Hematopoietic multipotent progenitor cell (in vitro differentiated cells): ENCODE measurements at places on chromosomes 4 and X. TPM values are rescaled to one million over a fixed set of nuclear protein-coding genes. Genes with fewer than 3 reads are reported as not detected.

GRCh38 chr4:73850261-73850970 lies 2.7 kb upstream of the PF4V1 start:
- no peak for DNase-seq

MID2 gene
- 0.54 TPM for total RNA-seq

SLC25A31 gene
- total RNA-seq = not detected

SYP gene
- total RNA-seq = 2.4 TPM

DNA sequence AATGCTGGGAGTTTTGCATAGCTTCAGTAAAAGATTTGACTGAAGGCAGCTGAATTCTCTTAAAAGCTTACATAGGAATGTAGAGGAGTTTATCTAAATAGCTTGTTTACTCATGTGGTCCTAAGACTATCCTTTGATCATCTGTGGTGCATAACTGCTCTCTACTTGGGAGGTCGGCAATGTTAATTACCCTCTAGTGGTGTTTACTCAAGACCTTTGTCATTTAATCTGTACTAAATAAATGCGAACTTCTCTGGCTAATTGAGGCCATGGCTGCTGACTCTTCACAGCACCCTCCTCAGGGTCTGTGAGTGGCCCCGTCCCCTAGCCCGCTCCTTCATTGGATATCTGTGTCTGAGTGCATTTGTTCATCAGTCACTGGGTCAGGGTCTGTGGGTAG lies 13.8 kb upstream of the TMEM33 start:
- DNase-seq = no peak

CYSLTR1 gene
- 11.8 TPM for total RNA-seq

GRCh38 chr4:153023139-153023538 lies 87.0 kb downstream of the FHDC1 start:
- DNase-seq = no peak

IL1RAPL1 gene
- under 0.01 TPM for total RNA-seq

- no peak for DNase-seq
These were observed 6.7 kb upstream of the RUFY3 start for GRCh38 chr4:70715097-70715496.

- no peak for DNase-seq
These were observed 61.9 kb upstream of the MTM1 start for GRCh38 chrX:150506486-150506885.

- no peak for DNase-seq
These were observed 5.2 kb downstream of the TKTL1 start for GRCh38 chrX:154300816-154301215.

RAI2 gene
- total RNA-seq = under 0.01 TPM

RBMXL3 gene
- not detected for total RNA-seq

DNA sequence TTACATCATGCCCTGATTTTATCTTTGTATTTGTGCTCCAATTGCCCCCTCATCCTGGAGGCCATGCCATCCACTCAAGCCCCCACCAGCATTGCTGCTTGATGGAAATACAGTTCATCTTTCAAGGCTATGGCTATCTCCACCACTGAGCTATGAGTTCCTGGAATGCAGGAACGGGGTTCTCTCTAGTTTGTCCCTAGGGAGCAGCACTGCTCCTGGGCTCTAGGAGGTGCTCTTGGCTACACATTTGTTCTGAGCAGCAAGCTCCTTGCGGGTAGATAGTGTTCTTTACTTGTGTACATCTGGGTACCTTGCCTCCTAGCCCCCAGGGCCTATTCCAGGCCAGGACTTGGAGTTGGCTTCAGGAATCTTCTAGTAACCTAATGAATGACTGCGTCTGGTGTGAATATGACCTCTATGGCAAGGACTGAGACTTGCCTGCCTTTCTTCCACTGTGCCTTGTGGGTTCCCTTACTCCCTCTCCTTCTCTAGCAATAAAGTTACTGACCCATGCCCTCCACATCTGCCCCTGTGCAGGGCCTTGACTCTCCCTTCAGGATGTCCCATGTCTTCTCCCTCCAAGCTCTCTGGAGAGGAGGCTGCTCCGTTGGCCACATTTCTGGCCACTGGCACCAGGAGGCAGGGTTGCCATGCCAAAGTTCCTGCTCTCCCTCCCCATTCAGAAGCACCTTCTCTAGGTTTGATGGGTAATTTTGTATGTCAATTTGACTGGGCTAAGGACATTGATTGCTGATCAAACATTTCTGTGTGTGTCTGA lies 7.6 kb downstream of the CITED1 start:
- no peak for DNase-seq

DNA sequence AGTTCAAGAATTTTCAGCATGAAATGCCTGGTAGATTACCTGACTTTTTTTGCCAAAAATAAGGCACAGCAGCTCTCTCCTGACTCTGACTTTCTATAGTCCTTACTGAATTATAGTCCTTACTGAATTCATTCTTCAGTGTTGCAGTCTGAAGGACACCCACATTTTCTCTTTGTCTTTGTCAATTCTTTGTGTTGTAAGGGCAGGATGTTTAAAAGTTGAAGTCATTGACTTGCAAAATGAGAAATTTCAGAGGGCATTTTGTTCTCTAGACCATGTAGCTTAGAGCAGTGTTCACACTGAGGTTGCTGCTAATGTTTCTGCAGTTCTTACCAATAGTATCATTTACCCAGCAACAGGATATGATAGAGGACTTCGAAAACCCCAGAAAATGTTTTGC lies 168.0 kb downstream of the SOWAHB start:
- no peak for DNase-seq

PCDH11X gene
- total RNA-seq = under 0.01 TPM

- no peak for DNase-seq
These were observed 55.8 kb downstream of the DCTD start for GRCh38 chr4:182861346-182861745.

GRCh38 chr4:84498203-84498934 lies 723 bp downstream of the NKX6-1 start:
- DNase-seq = peak; percentile 49

MAGIX gene
- 3.5 TPM for total RNA-seq

DNA sequence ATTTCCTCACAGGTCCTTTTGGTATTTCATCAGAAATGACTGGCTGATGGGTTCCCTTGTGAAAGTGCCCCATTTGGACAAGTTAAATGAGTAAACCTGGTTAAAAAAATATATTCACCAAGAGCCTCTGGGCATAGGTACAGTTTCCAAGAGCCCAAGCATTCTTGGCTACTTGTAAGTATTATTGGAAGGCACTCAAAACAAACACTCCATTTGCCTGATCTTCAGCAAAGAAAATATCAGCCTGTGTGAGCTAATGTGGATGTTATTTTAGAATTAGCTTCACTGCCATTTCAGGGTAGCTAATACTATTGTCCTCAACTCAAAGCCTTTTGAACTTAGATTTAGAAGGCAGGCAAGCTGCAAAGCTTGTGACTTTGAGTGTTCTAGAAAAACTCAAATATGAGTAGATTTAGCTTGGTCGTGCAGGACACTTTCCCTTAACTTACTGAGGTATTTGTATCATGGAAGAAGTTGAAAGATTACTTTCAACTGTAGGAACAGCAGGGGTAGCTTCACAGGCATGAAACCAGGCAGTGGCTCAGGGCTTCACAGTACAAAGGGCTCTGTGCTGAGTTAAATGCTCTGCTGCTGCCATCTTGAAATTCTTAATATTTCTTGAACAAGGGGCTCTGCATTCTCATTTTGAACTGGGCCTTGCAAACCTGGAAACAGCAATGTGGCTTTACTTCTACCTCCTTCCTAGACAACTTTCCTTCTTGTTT lies 177.2 kb downstream of the AMELX start:
- no peak for DNase-seq

DNA sequence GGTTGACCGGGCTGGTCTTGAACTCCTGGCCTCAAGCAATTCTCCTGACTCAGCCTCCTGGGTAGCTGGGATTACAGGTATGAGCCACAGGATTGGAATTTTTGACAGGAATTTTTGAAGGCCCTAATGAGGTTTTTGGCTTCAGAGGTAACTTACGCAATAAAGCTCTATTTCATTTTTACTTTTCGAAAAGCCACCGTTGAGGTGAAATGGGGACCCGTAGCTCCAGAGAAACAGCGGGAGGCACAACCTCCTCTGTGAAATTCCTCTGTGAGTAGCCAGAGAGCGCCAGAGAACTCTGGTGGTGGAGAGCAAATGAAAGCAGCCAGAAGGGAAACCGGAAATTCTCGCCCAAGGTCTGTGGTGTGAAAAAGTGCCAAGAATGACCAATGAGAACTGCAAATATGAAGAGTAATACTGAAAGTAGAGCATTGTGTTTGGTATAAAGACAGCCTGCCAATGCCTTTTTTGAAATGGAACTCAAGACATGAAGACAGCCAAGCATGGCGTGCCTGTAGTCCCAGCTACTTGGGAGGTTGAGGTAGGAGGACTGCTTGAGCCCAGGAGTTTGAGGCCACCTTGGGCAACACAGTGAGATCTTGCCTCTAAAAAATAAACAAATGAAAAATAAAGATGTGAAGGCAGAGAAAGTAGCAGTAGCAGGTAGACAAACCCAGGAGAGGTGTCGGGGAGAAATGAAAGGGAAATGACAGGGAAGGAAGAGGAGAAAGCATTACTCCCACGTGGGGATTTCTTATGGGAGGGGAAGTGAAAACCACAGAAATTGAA lies 33.0 kb upstream of the TMEM131L start:
- DNase-seq = peak; percentile 61

DNA sequence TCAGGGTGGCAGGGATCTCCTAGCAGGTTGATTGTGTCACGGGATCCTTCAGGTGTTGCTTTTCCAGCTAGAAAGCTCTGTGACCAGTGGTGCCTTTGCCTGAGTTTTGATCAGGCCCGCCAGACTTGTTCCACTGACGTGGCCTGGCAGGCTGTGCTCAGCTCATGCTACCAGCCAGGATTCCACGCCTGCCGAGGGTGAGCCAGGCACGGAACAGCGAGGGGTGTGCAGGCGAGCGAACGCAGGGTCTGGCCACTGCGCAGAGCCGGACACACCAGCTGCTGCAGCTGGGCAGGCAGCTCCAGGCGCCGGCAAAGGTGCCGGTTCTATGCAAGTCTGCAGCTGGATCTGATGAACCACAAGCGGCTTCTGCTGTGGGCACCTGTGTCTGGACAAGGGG lies 17.1 kb upstream of the SAT1 start:
- no peak for DNase-seq

DNA sequence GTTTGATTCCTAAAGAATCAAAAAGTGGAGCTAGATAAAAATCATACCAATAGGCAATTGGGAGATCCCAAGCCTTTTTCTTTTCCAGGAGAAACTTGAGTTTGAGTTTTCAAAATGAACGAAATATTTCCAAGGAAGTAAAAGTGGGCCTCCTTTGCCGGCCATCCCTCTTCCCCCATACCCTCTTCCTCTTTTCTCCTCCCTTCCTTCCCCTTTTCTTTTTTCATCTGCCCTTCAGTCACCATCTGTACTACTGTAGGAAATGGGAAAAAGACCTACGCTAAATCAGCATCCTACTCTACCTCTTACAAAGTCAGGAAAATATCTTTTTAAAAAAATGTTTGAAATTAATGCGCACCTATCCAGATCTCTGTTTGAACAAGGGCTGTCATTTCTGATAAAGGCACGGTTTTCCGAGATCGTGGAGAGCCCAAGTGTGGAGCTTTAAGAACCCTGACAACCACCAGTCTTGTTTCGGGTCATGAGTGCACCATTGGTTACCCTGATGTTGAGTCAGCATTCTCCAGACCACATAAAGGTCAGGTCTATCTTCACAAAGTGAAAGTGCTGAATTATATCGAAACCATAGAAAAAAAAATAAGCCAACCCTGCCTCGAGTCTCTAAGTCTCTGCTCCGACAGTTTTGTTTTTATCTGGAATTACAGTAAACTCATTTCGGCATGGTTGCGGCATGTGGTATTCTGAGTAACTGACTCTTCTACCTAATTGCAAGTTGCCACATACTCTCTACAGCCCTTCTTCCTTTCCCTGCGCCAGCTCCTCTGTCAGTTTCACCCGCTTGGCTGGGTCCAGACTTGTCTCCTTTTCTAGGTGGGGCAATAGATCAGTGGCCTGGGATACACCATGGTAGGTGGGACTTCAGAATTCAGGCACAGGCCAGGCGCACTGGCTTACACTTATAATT lies 140.2 kb upstream of the KLF3 start:
- no peak for DNase-seq

GAGE2A gene
- not detected for total RNA-seq

WDR1 gene
- total RNA-seq = 261 TPM

GRCh38 chrX:134548257-134549201 lies 88.6 kb downstream of the HPRT1 start:
- no peak for DNase-seq
